Inflammatory macrophage treated with lipopolysaccharide for 1 hour (primary cell): ENCODE measurements at places on chromosomes 5 and 9.

- no peak for DNase-seq
Observed at GRCh38 chr5:116320486-116320885, 235.7 kb downstream of the COMMD10 start.

- no peak for DNase-seq
Observed at GRCh38 chr5:115531380-115531779, 13.2 kb downstream of the FEM1C start.

- no peak for DNase-seq
Observed at GRCh38 chr5:54704333-54704732, 186.8 kb downstream of the SNX18 start.

DNA sequence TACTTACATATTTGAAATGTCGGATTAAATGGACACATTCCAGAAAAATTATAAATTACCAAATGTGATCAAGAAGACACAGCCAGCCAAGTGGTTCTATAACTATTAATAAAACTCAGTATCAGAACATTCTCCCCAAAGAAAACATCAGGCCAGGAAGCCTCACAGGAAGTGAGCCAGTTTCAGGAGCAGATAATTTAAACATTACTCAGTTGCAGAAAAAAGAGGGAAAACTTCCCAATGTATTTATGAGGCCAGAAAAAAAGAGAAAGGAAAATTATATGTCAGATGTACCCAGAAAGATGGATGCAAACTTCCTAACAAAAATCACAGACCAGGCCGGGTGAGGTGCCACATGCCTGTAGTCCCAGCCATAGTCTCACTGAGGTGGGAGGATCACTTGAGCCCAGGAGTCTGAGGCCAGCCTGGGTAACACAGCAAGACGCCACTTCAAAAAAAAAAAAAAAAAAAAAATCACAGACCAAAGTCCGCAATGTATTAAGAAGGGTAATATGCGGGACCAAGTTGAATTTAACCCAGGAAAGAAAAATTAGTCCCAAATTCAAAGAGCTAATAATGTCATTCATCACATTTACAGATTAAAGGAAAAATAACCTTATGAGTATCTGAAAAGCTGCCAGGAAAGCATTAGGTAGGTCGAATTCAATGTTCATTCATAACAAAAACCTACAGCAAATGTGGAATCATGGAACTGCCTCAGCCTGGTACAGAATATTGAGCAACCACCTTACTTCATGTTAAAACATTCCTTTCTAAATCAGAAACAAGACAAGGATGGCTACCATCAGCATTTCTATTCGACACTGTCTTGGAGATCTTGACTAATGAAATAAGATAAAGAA lies 37.2 kb upstream of the NRARP start:
- DNase-seq: no peak

DNA sequence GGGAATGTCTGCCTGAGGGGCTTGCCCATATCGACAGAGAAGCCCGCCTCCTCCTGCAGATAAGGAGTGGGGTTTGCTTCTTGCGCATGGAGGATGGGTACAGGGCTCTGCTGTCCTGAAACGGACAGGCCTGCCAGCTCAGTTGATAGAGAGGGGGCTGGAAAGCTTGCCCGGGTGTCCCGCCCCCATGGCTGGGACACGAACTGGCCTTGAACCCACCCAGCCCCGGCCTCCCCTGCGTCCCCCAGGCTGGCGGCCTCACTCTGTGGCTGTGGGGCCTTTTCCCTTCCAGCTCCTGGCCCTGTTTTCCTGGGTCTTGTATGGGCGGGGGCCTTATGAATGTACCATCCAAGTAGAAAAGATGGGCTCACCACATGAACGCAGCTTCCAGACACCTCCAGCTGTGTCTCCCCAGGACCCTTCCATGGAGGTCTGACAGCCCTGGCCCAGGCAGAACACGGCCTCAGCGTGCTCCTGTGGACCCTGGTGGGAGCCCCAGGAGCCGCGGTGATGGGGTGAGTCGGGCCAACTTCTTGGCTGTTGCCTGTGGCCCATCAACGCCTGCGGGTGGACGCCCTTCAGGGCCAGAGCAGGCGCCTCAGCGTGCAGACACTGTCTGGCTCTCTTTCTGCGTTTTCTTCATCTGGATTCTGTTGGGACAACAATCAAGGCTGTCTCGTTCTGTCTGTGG lies 15.9 kb upstream of the SLC2A6 start:
- DNase-seq: no peak

- DNase-seq: no peak
Observed at GRCh38 chr9:14183001-14183400, 130.9 kb downstream of the NFIB start.

DNA sequence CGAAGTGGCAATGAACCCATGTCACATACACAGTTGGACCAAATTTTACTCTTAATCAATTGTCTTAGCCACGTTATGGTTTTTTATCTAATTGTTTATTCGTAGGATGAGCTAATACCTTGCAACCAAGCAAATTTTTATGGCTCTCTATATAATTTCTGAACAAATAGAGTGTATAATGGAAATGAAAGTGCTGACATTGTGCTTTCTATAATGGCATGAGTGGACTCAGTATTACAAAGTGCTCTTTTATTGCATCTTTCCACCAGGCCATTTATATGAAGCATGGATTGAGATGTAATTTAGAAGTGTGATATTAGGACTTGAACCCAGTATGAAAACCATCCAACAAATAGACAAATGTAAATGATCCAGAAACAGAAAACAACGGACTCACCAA lies 1096.0 kb downstream of the DTWD2 start:
- no peak for DNase-seq

GRCh38 chr5:74122979-74123590 lies 497.1 kb downstream of the ARHGEF28 start:
- DNase-seq: no peak

DNA sequence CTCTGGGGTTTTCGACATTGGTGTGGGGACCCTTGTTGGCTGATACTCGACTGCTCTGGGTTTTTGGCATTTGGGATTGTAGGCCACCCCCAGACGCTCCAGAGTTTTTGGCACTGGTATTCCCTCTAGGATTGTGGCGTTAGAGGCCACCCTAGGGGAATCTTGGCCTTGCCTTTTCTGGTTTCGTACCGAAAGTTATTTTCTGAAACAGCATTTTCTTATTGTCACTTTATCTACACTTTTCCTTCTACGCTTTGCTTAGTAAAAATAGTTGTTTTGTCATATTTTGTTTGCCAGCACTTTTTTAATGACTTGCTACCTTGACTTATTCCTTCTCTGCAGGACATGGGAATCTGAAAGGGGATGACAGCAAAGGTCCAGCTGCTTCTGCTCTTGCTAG lies 25.1 kb upstream of the CLPTM1L start:
- no peak for DNase-seq

DNA sequence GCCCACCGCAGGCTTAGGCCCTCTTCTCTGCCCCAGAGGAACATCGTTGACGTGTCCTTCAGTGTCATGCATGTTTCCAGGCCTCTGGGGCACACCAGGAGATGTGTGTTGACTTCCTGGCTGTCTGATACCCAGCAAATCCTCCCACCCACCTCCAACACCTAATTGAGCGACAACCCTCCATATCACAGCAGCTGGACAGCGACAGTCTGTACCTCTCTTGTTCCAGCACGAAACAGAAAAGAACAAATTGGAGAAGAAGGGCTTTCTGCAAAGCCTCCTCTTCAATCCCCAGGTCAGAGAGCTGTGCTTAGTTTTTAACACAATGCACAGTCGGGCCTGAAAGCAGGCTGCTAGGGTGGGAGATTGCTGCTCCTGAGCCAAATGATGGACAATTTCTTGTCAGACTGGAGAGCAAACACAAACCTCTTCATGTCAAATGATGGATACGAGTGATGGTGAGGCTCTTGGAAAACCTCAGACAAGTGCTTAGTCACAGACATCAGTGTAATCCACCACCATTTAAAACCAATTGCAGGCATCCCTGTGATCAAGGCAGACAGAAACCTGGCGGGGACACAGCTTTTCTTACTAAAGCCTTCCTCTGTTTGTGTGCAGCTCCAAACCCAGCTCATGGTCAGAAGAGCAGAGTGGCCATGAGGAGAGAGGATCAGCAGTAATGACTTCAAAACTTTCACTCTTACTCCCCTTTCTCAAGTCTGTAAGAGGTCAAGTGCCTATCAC lies 110.6 kb downstream of the EBF1 start:
- no peak for DNase-seq

DNA sequence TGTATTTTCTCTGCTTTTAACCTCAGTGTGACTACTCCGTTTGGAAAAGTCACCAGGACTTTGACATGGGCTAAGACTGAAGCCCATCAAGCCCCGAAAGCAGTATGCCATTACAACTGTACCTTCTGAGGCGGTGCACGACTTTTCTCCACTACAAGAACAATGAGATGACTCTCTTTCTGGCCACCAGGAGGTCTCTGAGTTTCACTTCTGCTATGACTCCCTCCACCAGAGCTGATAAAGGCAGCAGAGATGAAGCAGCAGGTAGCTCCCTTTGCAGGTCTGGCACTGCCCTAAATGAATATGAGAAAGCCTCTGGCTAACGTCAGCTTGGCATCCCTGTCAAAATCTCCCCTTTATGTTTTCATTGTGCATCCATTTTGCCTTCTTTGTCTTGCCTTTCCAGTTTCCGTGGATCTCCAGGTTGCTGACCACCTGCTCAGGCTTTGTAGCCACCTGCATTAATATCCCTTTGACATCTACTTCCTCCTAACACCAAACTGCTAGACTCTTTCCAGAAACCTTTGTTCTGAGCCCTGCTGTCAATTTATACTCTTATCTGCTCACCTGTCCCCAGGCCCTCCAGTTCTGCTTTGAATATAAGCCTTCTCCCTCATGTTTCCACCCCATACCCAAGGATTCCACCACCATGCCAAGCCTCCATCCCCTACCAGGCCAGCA lies 221.7 kb downstream of the ZNF608 start:
- no peak for DNase-seq

DNA sequence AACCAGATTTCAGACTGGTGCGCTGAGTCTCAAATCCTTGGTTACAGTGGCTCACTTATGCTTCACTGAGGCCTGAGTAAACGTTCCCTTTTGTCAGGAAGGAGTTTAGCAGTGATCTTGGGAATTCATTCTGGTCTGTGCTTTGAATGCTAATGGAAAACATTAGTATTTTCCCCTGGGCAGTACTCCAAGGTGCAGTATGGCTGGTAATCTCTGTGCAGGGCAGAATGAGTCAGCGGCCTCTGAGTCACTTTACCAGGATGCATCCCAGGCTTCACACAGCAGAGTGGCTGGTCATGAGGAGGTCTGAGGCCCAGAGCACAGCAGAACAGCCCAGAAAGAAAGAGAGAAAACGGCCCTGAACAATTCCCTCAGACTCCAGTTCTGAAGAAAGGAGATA lies 54.0 kb downstream of the PCA3 start:
- no peak for DNase-seq

DNA sequence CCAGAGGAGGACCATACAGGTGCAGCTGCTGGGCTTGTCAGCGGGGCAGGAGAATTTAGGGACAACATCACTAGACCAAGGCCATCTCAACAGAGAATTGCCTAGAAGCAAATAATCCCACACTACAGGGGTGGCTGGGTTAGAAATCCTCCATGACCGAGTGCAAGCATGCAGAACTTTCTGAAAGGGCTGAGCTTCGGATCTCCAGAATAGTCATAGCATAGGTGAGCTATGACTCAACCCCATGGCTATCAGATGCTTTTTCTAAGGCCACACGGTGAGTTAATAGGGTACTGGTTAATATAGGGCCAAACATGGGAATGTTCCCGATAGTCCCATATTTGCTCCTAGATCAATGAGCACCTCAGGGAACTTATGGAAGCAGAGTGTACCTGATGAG lies 4.2 kb downstream of the KCNIP1 start:
- DNase-seq: no peak

GRCh38 chr9:72292256-72292682 lies 72.7 kb downstream of the ZFAND5 start:
- peak; percentile 69 for DNase-seq

- DNase-seq: peak; percentile 73
Observed at GRCh38 chr9:127937388-127938297, at the start of gene DPM2. TSS of gene DPM2 (minus strand) at chr9:127937854. CDS start at chr9:127937820, 34 bp downstream.

GRCh38 chr5:6723122-6723815 lies 10.0 kb downstream of the TENT4A start:
- DNase-seq: no peak

- DNase-seq: no peak
Observed at GRCh38 chr5:127094161-127094814, 21.0 kb upstream of the C5orf63 start.

DNA sequence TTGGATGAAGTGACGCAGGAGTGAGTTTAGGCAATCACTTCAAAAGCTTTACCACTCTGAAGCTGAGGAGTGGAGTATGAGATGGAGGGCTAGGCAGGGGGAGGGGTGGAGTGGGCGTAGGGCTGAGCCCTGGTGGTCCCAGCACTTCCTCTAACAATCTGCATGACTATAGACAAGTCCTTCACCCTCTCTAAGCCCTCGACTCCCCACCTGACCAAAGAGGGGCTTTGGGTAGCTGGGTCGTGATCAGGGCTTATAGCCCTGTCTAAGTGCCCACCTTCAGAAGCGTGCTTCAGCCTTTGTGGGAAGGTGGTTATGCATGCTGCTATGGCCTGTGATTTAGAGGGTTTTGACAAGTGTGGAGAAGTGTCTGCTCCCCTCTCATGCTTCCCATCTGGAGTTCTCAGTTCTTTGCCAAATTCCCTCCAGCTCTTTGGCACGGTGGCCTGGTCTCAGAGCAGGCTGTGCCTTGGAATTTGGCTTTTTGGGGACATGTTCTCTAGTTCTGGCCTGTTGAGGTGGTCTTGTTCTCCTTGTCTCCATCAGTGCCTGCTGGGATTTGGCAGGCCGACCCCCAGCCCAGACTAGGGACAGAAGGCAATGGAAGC lies 53.0 kb downstream of the ACTBL2 start:
- DNase-seq: no peak

DNA sequence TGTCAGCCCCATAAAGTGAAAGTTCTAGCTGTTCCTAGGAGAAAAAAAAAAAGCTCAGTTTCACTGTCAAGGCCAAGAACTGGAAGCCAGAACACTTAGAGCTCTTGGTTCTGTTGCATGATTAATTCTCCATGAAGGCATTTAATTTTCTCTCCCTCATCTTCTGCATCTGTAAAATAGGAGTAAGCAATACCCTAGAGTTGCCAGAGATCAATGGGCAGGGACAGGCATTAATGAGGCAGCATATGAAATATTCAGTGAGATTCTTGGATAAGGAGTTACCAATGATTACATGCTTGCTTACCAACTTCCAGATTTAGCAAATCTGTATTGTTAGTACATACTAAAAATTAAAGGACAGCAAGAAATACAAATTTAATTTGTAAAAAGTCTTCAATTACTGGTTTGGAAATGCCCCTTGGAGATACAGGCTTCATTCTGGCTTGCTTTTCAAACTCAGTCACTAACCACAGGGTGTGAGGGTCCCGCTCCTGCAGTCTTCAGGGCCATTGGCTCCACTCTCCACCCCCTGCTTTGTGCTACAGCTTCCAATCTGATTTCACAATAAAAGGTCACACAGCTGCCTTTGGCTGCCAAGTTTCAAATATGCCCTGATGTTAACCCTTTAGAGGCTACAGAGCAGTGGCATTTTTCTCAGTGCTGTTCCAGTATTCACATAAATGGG lies 624.6 kb downstream of the BNC2 start:
- no peak for DNase-seq

GRCh38 chr5:78467140-78467539 lies 106.7 kb downstream of the SCAMP1 start:
- DNase-seq: no peak
